NCI-H774 (cell line): ENCODE measurements at places on chromosomes 1 and 21.

- DNase-seq: peak; percentile 21
Observed at GRCh38 chr1:150574260-150575071, 4.9 kb downstream of the MCL1 start.

GRCh38 chr1:234532503-234532922 is 53.5 kb upstream of the TARBP1 start:
- no peak for DNase-seq

DNA sequence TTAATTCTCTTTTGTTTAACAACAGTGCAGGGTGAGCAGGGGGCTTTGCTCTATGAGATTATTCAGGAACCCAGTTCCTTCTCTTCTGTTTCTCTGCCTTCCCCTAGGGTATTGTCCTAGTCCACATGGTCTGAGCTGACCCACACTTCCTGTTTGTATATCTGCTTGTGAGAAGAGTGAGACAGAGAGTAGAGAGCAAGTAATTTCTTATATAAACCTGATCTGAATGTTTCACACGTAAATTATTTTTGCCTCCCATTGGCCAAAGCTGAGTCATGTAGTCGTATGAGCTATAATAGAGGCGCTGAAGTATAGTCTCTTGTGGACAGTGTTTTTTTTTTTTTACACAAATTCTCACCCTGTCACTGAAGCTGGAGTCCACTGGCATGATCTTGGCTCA is 134.2 kb upstream of the SERTAD4 start:
- DNase-seq: no peak

GRCh38 chr1:186194107-186194756 is 180.8 kb downstream of the TPR start:
- no peak for DNase-seq

- no peak for DNase-seq
Observed at GRCh38 chr1:82472489-82473131, 671.9 kb downstream of the ADGRL2 start.

DNA sequence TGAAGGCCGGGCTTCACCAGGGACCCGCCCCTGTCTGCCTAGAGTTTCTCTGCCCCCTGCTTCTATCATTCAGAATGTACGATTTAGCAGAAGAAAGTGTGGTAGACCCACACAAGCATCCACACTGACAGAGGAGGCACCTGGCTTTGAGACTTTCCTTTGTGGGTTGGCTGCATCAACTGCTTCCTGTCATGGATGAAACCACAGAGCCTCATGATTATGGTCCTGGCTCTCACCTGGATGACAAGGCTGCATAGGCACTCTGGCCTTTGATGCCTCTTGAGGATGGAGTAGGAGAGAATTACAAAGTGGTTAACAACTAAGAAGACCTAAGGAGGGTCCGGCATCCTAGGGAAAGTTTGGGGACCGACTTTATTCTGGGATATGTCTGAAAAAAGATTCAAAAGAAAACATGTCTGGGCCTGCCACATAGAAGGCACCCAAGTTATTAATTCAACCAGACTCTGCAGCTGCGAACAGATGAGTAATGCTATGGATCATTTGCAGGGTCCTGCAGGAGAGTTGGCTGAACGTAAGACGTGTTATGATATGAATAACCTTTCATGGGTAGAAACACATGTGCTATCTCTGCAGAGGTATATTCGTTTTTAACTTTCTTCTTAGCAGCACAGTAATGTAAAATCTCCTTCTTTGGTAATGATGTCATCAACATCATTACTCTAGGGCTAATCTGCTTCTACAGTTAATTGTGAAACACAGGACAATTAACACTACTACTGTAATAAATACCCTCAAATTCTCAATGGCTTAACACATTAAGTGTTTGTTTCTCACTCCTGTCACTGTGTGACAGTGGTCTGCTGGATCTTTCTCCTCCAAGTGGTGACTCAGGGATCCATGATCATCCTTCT is 136.2 kb downstream of the SLC35F3 start:
- DNase-seq: no peak

DNA sequence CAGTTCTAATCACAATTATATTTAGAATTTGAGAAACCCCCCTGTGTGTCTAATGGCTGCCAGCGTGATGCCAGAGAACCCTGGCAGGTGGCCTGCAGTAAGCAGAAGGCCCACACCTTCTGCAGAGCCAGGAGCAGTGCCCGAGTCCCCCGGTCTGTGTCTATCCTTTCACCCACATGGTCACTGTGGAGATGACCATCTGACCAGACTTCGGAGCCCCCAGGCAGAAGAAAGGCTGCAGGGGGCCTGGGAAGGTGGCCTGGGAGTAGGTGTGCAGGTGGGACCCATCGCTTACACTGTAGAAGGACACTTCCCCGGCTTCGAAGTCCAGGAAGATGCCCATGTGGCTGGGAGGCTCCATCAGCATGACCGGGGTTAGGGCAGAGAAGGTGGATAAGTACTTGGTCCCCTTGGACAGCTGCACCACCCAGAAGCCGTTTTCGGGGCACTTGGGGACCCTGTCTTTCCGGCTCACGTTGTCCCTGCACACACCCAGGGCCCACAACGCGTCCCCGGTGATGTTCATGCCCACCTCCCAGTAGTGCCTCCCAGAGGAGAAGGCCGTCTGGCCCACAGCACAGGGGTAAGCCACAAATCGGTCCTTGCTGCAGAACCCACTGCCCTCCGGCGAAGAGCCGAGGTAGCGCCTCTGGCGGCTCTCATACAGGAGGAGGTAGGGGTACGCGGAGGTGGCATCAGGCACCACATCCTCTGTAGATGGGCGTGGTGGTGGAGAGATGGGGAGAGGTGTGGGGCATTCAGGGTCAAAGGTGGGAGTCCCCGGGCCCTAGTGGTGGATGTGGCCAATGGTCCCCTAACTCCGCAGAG is 1.6 kb upstream of the TRIM11 start:
- no peak for DNase-seq

DNA sequence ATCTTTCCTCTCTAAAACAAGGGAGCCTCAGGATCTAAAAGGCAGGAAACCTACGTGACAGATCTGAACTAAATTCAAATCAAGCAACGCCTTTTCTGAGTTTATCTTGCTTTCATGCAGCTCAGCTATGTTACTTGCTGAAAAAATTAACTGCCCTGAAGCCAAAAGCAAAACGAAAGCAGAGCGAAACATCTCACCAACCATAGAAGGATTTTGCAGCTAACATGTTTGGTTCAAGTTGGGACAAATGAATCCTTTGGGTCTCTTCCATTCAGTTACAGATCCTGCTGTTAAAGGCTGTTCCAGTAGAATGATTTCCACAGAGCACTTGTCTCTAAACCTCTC is 482 bp downstream of the SLC2A5 start:
- DNase-seq: no peak

DNA sequence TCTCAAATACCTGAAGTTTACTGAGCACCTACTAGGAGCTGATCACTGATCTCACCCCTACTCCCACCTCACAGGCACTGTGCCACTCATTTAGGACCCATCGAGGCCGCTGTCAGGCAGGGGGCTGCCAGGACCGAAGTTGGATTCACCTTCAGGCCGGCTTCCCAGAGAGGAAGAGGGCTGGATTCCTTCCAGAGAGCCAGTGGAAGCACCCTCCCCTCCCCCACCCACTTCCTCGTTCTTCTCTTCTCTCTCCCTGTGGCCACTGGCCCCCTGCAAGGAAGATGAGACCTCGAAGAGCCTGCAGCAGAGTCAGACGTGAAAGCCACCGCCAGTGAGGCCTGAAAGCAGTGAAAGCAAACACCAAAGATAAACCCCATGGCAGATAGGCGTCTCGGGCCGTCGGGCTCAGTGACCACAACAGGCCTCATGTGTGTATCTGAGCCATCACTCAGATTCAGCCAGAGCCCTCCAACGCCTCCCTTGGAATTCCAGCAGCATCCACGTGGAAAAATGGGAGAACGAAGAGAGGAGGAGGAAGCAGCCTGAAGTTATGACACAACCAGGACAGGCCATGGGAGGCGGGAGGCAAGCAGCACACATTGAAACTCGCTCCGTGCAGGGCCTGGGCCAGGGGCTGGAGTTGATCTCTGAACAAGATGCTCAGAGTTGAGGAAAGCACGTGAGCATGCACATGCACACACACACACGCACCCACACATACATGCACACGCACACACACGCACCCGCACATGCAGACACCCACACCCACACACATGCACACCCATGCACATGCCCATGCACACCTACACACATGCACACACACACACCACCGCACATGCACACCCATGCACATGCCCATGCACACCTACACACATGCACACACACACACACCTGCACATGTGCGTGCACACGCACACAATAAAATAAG is 6.2 kb upstream of the AGTRAP start:
- no peak for DNase-seq

GRCh38 chr1:220356981-220357850 is 85.0 kb upstream of the RAB3GAP2 start:
- no peak for DNase-seq

DNA sequence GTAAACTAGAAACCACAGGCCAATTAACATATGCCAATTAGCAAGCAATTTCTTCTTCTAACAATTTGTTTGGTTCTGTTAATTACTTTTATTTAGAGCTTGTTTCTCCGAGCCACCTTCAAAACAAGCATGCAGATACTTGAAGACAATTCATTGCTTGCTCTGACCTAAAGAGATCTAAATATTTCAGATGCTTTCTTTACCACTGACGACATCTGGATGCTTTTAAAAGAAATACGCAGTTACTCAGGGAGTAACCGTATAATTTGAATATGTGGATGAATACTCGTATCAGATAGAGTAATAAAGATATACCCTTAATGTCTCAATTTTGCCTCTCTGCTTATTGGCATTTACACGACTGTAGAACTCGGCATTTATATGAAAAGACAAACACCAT is 390.0 kb downstream of the DISC1 start:
- no peak for DNase-seq

GRCh38 chr1:50902419-50902818 is 57.6 kb downstream of the FAF1 start:
- DNase-seq: no peak

GRCh38 chr1:234402939-234403338 is 29.7 kb downstream of the COA6 start:
- DNase-seq: no peak

GRCh38 chr1:108646648-108647269 is 14.1 kb downstream of the HENMT1 start:
- no peak for DNase-seq

GRCh38 chr1:111407301-111407700 is 20.2 kb downstream of the OVGP1 start:
- DNase-seq: no peak

DNA sequence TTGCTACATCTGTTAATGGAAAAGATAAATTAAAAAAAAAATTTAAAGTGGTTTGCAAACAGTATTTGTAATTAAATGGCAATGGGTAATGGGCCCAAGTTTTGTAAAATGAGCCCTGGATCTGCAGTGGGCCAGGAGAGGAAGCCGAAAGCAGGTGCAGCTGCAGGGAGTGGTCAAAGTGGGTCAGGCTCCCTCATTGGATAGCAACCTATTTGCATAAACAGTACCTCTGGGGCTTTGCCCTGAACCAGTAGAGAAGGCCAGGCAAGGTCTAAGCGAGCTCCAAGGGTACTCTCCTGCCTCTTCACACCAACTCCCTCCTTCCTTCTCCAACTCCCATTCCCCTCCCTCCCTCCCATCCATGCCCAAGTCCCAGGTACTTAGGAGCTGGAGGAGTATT is 138.9 kb downstream of the HMGB4 start:
- peak; percentile 71 for DNase-seq

DNA sequence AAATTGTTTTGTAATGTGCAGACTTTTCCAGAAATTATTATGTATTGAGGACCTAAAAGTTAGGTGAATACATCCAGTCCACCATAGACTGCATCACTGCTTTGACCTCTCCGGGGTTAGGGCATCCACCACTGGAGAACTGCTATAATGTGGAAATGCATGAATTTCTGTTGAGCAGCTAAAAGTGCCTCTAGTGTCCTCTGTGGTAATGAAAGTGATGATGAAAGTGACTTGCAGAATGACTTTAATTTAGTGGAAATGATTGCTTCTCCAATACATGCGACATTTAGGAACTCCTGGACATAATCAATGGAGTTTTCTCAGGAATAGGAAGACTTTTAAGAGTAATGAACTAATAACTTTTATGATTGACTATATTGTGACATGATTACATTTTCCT is 170.8 kb downstream of the LBR start:
- DNase-seq: no peak

- no peak for DNase-seq
Observed at GRCh38 chr1:116075990-116076389, 35.2 kb upstream of the MAB21L3 start.

DNA sequence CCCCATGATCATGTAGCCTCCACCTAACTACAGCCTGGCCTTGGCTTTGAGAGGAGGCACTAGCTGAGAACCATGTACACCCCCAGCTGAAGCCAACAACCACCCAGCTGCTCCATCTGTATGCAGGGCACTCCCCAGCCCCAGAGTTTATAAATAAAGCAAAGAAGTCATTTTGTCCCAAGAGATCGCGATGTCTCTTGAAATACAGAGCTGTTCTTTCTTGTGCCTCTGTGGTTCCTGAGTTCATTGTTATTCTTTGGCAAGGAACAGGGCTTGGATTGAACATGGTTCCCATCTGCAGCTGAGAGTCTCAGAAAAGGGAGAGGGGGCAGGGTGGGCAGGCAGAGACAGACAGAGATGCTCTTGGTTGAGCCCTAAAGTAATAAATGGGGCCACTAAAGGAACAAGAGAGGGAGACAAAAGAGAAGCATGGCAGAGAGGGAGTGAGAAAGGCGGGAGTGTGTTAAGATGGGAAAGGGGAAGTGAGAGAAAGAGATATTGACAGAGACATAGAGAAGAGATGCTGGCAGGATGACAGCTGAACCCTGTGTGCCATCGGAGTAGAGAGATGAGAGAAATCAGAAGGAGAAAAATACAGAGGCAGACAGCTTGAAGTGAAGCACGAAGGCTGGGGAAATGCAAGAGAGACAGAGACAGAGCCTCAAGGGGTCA is 63.3 kb downstream of the TNR start:
- DNase-seq: no peak

GRCh38 chr1:174131032-174131638 is 28.2 kb upstream of the RABGAP1L start:
- no peak for DNase-seq

GRCh38 chr1:206682111-206682510 is 2.6 kb upstream of the MAPKAPK2 start:
- DNase-seq: no peak

DNA sequence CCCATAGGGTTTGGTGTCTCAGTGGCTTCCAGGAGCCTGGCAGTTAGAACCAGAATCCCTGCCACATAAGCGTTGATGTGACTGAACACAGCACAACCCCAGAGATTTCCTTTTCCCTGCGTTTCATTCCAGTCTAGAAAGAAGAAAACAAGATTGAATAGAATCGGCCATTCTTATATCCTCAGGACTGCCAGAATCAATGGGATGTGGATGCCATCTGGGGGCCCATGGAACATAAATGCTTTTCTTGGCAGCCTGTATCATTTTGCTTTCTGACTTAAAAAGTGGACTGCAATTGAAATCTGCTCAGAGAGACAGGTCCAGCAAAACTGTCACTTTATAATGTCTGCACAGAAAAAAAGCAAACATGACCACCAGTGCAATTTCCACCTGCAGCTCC is 80.3 kb downstream of the DISC1 start:
- DNase-seq: no peak

DNA sequence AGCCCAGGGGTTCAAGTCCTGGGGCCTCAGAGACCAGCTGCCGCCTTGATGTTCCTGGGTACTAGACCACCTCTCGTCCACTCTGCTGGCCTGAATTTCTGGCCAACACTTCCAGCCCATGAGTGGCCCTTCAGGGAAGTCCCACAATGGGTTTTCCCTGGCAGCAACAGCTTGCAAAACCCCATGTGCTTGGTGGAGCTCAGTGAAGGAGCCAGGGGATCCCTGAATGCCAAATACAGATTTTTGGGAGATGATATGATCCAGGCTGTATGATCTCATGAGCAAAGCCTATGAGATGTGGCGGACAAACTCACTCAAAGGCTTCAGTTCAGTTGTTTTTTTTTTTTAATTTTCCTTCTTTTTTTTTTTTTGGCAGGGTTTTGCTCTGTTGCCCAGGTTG is 9.6 kb upstream of the RASSF5 start:
- no peak for DNase-seq
